HT-29 (cell line): ENCODE measurements at places on chromosomes 7 and 10. TPM values are rescaled to one million over a fixed set of nuclear protein-coding genes. Genes with fewer than 3 reads are reported as not detected.

The MDFIC gene
- not detected in 2 replicates for total RNA-seq

The ANKRD1 gene
- total RNA-seq, result 0.08 TPM in 1 of 2 replicates, not detected in the other

The TEX47 gene
- total RNA-seq, result not detected in 2 replicates

The ITPRID1 gene
- total RNA-seq, result 0.05 TPM in 1 of 2 replicates, not detected in the other

The AMZ1 gene
- not detected in 2 replicates for total RNA-seq

The FAM221A gene
- total RNA-seq, result 27.7 and 30.4 TPM in 2 replicates

The MYH16 gene
- 0.05 TPM in 1 of 2 replicates, not detected in the other for total RNA-seq

The OPALIN gene
- total RNA-seq, result not detected in 2 replicates

The CLDN3 gene
- total RNA-seq, result 413 and 446 TPM in 2 replicates

The MRPS17 gene
- total RNA-seq, result 19.5 and 20.3 TPM in 2 replicates

The CHAT gene
- not detected in 2 replicates for total RNA-seq

GRCh38 chr7:25707768-25708620 lies 444.0 kb upstream of the NFE2L3 start:
- no peak for DNase-seq

DNA sequence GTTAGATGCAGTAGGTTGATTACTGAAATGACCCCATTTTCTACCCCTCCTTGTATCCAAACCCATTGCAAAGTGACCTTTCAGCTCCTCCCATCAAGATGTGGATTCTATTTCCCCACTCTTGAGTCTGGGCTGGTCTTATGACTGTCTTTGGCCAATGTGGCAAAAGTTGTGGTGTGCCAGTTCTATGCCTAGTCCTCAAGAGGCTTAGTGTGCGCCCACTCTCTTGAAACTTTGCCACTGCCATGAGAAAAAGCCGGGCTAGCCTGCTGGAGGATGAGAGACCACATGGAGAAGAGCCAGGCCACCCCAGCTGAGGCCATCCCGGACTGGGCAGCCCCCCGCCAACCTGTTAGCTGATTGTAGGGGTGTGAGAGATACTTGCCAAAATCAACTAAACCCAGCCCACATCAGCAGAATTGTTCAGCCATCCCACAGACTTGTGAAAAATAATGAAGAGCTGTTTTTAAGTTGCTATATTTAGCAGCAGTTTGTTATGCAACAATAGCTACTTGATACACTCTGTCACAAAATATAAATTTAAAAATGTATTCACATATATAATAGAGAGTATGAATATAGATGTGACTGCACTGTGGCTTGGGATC lies 131.0 kb upstream of the PALS2 start:
- DNase-seq, result no peak

DNA sequence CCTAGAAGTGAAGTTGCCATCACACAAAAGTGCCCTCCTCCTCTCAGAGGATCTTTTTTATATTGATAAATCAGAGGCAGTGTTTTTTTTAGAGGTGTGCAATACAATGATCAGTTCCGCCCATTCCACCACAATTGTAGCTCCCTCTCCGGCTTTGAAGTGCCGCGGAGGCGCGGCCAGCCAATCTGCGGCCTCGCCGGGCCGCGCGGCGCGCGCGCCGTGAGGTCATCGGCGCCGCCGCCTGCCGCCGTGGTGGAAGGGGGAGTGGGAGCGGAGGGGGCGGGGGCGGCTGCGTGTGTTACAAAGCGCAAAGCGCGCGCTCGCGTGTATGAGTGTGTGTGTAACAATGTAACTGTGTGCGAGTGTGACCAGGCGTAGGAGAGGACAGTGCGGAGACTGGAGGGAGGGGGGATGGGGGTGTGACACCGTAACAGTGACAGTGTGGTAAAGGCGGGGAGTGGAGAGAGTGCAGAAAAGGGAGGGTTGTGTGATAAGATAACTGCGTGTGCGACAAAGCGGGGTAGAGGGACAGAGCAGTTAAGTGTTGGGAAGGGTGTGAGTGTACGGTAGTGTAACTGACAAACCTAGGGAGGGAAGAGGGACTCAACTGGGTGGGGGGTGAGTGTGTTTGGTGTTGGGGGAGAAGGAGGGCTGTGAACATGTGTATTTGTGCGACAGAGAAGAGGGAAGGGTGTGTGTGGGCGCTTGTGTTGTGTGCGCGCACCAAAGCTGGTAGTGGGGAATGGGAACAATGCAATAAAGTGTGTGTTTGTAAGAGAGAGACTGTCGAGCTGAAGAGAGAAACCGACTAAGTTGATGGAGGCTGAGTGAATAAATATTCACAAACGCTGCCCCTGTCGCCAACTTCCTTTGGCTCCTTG lies at the start of gene SP8:
Gene SP8 (minus strand): TSS at position 108 of the 881 bp plus-strand sequence. CDS start 88 bp downstream, at position 20.
- peak; percentile 50 for DNase-seq

- DNase-seq, result no peak
Measured at GRCh38 chr10:113340282-113340681, 212.6 kb upstream of the HABP2 start.

- DNase-seq, result no peak
Measured at GRCh38 chr7:97601931-97602457, 129.9 kb upstream of the TAC1 start.

DNA sequence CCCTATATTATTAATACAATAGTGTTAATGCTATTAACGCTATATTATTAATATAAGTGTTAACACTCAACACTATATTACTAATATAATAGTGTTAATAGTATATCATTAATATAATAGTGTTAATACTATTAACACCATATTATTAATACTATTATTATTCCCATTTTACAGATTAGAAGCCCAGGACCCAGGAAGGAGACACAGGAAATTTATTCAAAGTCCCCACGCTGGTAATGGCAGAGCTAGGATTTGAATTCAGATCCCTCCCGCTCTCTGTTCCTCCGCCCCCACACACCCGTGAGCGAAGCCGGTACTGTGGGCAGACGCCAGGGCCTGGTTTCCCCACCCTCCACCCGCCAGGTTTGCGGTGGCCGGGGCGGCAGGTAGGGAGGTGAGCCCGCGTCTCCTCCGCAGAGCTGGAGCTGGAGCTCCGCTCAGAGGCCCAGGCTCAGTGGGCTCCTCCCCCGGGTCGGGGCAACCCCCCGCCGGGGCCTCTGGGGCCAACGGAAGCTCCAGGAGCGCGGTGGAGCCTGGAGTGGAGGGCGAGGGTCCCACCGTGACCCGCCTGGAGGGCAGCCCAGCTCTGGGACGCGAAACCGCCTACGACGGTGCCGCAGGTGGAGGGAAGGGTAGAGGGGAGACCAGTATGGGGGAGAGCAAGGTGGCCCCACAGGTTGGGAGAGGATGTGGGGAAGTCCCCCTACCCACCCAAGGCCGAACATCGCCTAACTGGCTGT lies at the start of gene TMEM225B:
Gene TMEM225B (plus strand): TSS at position 506 of the 740 bp plus-strand sequence. CDS start 6,122 bp downstream, outside the sequence.
- DNase-seq, result no peak

GRCh38 chr10:4144817-4145216 lies 359.8 kb upstream of the KLF6 start:
- no peak for DNase-seq

DNA sequence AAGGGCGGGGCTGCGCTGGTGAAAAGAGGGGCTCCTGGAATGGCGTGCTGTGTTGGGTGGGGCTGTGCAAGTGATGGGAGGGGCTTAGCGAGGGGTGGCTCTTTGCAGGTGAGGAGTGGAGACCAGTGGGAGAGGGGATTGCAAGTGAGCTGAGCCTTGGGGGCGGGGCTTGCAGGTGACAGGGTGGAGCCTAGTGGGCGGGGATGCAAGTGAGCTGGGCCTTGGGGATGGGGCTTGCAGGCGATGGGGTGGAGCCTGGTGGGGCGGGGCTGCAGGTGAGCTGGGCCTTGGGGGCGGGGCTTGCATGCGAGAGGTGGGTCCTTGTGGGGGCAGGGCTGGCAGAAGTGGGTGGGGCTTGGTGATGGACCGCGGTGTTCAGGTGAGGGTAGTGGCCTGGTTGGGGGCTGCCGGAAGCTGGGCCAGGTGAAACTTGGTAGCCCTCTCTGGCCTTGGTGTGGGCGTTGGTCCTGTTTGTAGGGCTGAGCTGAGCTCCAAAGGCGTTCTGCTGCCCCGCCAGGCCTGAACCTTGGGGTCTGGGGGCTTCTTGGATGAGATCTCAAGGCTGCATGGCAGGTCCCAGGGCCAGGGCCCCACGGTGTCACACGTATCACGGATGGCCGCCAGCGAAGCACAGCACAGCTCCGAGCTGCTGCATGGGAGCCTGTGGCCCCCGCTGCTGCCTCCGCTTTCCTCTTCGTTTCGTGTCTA lies 743 bp upstream of the PITRM1 start:
- peak; percentile 97 for DNase-seq

GRCh38 chr7:157604661-157605381 lies 268.0 kb downstream of the DNAJB6 start:
- DNase-seq, result no peak

DNA sequence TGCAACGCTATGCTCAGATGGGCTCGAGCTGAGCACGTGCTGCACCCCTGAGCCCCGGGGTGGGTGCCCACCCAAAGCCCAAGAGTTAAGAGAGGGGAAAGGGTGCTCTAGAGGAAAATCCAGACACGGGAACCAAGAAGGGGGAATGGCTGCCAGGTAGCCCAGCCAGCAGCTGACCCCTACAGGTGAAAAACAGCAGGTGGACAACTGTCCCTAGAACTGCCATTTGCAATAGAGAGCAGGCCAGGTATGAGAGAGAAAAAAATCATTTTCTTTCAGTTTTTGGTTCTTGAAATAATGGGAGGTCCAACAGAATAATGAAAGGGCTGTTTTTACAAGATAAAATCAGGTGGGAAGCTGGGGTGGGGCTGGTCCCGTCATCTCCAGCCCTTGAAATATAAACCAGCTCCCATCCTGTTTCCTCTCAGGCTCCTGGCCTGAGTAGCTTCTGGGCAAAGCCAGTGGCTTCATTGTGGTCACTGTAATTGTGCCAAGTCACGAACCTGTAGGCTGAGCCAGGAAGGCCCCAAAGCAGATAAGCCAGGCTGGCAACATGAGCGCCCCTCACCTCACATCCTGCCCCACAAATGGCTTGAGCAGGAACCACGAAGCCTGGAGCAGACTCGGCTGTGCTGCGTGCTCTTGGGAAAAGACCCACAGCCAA lies 257.8 kb downstream of the SNX10 start:
- no peak for DNase-seq

DNA sequence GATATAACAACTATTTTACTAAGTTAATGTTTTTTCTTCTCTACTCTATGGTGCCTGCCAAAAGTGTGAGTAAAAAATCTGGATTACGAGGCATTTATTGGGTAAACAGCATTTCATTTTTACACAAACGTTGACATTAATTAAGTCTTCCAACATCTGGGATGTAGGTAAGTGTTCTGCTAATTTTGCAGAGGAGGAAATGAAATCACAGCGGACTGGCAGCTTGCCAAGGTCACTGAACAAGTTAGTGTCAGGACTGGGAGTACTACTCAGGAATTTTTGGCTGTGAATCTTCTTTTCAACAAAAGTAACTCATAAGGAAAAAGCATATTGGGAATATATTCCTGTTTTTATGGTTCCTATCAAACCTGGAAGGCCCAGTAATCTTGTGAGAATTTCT lies 612.1 kb upstream of the FZD8 start:
- peak; percentile 24 for DNase-seq

- DNase-seq, result no peak
Measured at GRCh38 chr10:97868134-97868685, 18.6 kb downstream of the GOLGA7B start.

GRCh38 chr10:100634034-100634433 lies 98.3 kb downstream of the HIF1AN start:
- DNase-seq, result no peak

GRCh38 chr7:30178748-30179436 lies 44.1 kb downstream of the MTURN start:
- DNase-seq, result no peak

GRCh38 chr10:88082806-88083596 lies 219.6 kb downstream of the PTEN start:
- DNase-seq, result no peak

DNA sequence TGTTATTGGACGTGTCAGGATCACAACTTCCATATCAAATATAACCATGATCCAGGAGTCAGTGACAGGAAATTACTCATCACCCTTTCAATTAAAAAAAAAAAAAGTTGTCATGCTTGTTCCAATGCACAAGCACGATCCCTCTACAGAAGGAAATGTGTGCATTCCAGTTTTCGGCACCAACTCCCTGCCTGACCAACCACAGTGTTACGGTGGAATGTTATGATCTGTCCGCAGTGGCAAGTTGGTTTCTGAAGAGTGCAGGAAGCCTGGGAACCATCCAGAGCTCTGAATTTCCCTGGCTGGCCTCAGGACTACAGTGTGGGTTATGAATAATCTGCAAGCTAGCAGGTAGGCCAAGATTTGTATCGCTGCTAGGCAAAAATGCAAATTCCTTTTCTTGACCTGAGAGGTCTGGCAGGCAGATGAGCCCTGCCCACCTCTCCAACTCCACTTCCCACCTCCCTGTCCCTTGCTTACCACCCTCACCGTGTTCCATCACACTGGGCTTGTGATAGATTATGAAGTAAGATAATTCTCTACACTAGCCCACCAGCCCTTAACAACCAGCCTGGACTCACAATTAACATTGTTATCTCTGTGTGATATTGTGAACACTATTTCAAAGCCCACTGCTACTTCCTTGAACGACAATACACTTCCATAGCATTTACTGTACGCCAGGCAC lies 20.4 kb downstream of the FRMPD2 start:
- peak; percentile 28 for DNase-seq

- no peak for DNase-seq
Measured at GRCh38 chr7:152615031-152615741, 60.8 kb downstream of the XRCC2 start.

- DNase-seq, result peak; percentile 32
Measured at GRCh38 chr7:90269163-90269562, 24.2 kb downstream of the CFAP69 start.

DNA sequence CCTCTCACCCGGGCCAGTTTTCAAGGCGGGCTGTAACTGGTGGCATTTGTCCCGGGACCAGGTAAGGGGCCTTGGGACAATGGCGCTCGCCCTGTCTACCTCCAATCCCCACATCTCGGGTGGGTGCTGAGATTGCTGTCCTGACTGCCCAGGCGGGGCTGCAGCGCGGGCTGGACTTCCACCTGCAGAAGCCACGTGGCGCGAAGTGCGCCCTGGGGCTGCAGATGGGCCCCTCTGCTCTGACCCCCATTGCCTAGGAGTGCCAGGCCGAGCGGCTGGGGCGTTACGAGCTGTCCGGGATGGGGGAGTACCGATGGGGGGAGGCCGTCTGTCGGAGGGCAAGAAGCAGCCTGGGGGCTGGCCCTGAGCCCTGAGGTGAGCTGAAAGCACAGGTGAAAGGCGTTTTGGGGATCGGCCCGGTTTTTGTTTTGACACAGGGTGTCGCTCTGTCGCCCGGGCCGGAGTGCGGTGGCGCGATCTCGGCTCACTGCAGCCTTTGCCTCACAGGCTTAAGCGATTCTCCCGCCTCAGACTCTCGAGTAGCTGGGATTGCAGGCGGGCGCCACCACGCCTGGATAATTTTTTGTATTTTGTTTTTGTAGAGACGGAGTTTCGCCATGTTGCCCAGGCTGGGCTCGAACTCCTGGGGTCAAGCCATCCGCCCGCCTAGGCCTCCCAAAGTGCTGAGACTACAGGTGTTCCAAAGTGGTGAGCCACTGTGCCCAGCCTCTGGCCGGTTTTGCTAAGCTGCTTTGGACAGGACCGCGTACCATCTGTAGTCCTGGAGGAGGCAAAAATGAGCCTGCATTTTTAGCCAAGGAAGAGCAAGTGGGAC lies at the start of gene SFXN2:
Gene SFXN2 (plus strand): TSS at position 16 of the 835 bp plus-strand sequence. CDS start 12,001 bp downstream, outside the sequence.
- no peak for DNase-seq

GRCh38 chr7:99386584-99387238 lies 12.2 kb downstream of the ARPC1B start:
- DNase-seq, result no peak
